KG1 (cell line): ENCODE measurements at places on chromosomes 16 and 17.

DNA sequence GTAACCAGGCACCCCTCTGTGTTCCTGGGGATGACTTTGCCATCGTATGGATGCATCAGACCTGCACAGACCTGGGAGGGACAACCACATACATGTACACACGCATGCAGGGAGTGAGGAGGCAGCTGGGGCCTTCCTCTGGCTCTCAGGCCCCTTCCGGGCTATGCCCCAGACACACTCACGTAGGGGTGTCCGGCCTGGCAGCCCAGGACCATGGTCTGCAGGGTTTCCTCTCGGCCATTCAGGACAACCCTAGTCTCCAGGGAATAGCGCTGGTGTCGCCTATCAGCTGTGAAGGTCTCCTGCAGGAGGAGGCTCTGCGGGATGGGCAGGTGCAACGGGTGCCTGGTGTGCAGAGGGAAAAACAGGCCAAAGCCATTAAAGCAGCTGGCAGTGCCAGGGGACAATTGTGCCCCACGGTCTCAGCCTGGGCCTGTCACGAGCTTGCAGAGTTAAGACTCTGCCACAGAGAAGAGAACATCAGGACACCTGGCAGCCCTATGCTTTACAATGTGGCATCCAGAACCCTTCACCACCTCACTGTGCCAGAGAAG lies 101.4 kb downstream of the RMI2 start:
- no peak for DNase-seq

DNA sequence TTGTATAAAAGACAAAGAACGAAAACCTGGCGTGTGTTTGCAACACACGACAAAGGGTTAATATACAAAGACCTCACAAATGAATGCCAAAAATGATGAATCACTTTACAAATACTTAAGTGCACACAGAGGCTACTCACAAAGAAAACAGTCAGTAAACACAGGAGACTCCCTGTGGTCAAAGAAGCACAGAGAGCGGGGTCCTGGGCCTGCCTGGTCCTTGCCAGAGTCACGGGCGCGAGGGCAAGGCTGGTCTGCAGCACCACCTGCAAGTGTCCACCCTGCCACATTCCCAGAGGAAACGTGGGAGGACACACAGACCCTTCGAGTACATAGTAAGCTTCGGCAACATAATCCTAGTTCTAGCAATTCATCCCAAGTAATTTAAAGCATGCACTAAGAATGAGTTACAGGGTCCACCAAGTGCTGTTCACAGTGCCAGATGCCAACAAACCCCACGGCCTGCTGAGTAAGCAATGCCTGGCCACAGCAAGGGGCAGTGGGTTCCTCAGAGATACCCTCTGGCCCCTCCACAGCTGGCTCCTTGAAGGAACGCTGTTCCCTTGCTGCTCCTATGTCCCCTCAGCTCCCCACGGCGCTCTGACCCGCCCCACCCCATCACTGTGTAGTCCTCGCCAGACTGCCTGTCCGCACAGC lies 24.6 kb upstream of the FAAP100 start:
- DNase-seq = no peak

GRCh38 chr16:27632216-27632615 lies 82.3 kb downstream of the KATNIP start:
- DNase-seq = no peak

DNA sequence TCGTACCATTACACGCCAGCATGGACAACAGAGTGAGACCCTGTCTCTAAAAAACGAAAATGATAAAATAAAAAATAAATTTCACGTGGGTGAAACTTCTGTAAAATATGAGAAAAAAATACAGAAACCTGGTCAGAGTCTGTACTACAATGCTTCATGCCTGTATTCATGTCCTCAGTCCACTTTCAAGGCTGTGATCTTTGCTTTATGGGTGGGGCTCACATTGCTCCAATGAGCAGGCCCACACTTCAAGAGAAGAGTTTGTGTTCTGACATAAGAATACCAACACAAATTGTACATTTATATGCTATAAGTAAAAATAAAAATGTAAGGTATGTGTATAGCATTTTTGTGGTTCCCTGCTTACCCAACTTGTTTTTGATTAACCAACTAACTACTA lies 32.2 kb upstream of the ABCA3 start:
- no peak for DNase-seq

- DNase-seq = no peak
Observed at GRCh38 chr17:81423698-81424071, 28.4 kb downstream of the BAHCC1 start.

DNA sequence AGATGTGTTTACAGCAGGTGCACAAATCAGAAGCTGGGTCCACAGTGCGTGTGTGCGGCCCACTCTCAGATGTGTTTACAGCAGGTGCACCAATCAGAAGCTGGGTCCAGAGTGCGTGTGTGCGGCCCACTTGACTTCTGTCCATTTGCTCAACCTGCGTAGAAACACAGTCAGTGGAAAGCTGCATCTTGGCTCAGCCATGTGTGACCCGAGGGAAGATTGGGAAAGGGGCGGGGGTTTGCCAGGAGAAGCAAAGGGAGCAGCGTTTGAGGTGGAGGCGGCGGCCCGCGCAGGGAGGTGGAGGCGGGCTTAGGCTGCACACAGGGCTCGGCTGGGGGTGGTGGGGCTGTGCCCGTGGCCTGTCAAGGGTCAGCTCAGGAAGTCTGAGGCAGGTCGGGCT lies 4.3 kb downstream of the CTU2 start:
- DNase-seq = no peak

DNA sequence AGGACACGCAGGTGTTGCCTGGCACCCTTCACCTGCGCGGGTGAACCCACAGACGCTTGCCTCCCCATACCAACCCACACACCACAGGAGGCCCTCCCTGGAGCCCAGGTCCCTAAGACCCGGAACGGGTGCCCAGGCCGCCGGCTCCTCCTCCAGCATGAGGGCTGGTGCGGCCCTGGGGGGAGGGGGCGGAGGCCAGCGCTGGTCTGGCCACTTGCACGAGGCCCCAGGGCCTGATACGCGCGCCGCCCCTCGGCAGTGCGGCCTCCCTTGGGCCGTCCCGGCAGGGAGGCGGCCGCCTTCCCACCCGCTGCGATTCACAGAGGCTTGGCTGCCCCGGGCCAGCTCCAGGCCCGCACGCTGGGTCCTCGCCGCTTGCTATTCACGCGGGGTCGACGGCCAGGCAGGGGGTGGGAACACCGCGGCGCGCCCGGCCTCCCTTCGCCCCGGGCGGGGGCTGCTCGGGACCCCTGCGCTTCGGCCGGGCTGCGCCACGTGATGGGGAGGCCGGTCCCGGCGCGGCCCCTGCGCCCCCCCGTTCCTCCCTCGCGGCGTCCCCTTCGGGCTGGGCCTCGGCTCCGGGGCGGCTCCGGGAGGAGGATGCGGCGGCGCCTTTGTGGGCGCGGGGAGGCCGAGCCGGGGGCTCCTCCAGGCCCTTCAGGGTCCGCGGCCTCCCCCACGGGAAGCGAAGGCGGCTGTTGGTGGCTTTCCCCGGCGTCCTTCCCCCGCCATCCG lies 685 bp downstream of the FASN start:
- no peak for DNase-seq

GRCh38 chr17:4886830-4887229 lies 12.5 kb upstream of the C17orf107 start:
- no peak for DNase-seq

- DNase-seq = peak; percentile 24
Observed at GRCh38 chr16:53090591-53091411, 36.0 kb downstream of the CHD9 start.
